ENCODE measurements at places on chromosomes 4 and X. TPM values are rescaled to one million over a fixed set of nuclear protein-coding genes. Genes with fewer than 3 reads are reported as not detected.

Gene FHDC1
- total RNA-seq: 25.4 TPM

Gene GC
- 2.5 TPM for total RNA-seq

Gene SLC9B1
- 0.46 TPM for total RNA-seq

Gene DGKK
- not detected for total RNA-seq

Gene PHKA1
- total RNA-seq: 10.5 TPM

Gene ADH1B
- 346 TPM for total RNA-seq

Gene PAGE1
- not detected for total RNA-seq

DNA sequence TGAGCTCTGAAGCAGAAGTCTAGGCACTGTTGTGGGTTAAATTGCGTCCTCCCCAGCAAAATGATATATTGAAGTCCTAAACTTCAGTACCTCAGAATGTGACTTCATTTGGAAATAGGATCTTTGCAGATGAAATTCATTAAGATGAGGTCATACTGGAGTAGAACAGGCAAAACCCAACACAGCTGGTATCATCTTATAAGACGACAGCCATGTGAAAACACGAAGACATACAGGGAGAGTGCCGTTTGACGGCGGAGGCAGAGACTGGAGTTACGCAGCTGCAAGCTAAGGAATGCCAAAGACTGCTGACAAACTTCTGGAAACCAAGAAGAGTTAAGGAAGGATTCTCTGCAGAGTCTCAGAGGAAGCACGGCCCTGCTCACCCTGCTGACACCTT, 241.5 kb downstream of the MAML3 start:
- no peak for DNase-seq

GRCh38 chr4:43690116-43690515, 758.5 kb downstream of the KCTD8 start:
- no peak for DNase-seq

DNA sequence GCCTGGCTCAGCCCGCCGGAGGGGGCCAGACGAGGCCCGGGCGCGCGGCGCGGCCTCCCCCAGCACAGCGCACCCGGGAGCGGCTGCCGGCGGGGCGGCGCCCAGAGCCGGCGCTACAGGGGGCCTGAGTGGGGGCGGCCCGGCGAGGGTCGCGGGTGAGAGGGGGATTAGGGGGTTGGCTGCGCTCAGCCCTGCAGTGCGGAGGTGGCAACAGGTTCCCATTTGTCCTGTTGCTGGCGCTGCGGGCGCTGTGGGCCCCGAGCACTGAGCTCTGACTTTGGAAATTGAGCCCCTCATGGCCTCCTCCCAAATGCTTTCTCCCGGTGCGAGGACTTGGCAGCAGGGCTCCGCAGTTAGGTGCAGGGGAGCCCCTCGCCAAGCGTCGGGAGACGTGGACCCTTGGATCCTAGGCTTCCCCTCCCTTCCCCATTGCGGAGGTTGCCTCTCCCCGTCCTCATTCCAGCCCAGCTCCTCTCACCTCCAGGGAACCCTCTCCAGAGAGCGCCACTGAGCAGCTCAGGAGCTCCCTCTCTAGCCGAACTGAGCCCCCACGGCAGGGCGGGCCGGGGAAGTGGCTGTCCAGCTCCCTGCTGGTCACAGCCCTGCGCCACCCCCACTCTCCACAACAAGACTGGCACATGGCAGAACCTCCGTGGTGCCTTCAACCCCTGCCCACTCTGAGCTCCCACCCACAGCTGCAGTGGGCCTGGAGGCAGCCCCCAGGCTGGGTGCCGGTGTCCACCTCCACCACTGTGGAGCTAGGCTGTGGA, 2.5 kb upstream of the DUSP9 start:
- DNase-seq: no peak

- no peak for DNase-seq
Measured at GRCh38 chr4:80751200-80751599, 279.3 kb upstream of the BMP3 start.

DNA sequence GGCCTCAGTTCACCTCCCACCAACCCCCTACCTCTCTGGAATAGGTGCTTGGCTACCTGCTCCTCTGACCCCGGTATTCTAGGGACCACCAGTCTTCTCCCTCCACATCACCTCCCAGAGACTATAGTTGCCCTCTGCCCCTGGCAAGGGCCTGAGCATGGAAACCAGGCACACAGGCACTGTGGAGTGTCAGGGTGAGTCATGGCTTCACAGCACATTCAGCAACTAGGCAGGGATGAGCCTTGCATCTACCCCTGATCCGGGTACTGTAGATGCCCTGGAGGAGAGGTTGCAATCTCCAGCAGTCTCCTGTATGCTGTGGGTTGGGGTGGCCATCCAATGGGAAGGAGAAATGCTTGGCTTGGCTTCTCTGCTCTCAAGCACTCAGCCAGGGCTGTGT, 472.7 kb downstream of the IDS start:
- DNase-seq: no peak

GRCh38 chr4:10606483-10607155, 77.9 kb downstream of the CLNK start:
- DNase-seq: no peak

- DNase-seq: peak; percentile 22
Measured at GRCh38 chr4:81549984-81550383, 78.3 kb upstream of the RASGEF1B start.

DNA sequence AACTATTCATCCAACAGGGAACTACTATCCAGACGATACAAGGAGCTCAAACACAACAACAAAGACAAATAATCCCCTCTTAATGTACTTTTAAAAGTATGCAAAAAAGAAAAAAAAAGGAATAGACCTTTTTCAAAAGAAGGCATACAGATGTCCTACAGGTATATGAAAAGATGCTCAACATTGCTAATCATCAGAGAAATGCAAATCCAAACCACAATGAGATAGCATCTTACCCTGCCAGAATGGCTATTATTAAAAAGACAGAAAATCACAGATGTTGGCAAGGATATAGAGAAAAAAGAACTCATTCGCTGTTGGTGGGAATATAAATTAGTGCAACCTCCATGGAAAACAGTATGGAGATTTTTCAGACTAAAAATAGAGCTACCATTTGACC, 67.1 kb upstream of the ENPP6 start:
- no peak for DNase-seq

DNA sequence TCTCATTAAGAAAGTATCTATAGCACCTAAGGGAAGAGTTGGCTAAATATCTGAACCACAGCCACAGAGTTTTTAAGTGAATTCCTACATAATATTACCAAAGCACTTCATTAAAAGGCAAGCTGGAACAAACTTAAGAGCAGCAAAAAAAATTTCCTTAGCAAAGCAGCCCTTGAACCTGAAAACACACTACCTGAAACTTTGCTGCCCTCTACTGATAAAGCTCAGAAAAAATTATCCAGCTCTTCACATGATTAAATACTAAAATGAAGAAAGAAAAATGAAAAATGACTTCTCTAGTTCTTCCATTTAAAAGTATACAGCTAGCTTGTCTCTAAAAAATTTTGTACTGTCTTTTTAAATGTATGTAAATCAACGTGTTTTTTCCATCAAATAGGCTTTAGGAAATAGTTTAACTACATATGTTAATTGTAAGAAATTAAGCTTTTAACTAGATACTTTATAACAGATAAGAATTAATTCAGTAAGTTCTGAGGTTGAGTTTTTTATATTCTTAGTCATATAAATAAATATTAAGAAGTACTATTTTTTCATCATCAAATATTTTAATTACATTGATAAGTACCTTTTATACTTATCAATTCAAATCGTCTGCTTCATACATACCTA, 156.1 kb downstream of the STPG2 start:
- no peak for DNase-seq

DNA sequence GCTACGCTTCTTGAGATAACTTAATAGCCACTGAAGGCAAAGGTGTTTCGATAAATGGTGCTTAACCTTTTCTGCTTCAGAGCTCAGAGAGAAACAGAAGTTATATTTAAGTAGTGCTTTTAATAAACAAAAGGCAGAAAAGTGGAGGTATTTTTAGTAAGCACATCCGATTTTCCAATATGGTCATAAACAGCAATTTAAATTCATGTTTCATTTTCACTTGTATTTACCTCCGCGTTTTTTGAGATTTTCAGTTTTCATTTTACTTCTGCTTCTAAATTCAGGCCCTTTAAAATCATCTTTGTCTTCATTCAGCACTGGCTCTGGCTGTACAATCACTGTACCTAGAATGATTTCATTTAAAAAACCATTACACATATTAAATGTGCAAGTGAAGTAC, 92.4 kb downstream of the ATRX start:
- no peak for DNase-seq

- no peak for DNase-seq
Measured at GRCh38 chr4:52037689-52038102, 403 bp downstream of the SGCB start.

- no peak for DNase-seq
Measured at GRCh38 chr4:139317635-139318034, 15.4 kb upstream of the NDUFC1 start.

- DNase-seq: no peak
Measured at GRCh38 chr4:47128991-47129390, 97.6 kb downstream of the GABRB1 start.

- no peak for DNase-seq
Measured at GRCh38 chrX:138877746-138878145, 166.2 kb upstream of the FGF13 start.

- no peak for DNase-seq
Measured at GRCh38 chr4:22463179-22463578, 52.7 kb downstream of the ADGRA3 start.

Data from upper lobe of left lung (tissue), 6 donors.